ENCODE measurements at places on chromosomes 1 and 21. TPM values are rescaled to one million over a fixed set of nuclear protein-coding genes. Genes with fewer than 3 reads are reported as not detected.

Gene HPCA
- total RNA-seq = 0.32 TPM

- H3K4me1 ChIP-seq = peaks cover 4% of the 10 kb centered on the region
- H3K4me3 ChIP-seq = no peak overlapping the region
- DNase-seq = no peak
- H3K27me3 ChIP-seq = no peaks in the 10 kb centered on the region
These were observed 96.7 kb downstream of the MRPL37 start for GRCh38 chr1:54296666-54297065.

GRCh38 chr1:111878649-111879048 lies 110.8 kb downstream of the KCND3 start:
- no peaks in the 10 kb centered on the region for H3K27me3 ChIP-seq
- peaks cover 11% of the 10 kb centered on the region for H3K4me1 ChIP-seq
- no peaks in the 10 kb centered on the region for H3K36me3 ChIP-seq
- H3K27ac ChIP-seq = no peak overlapping the region
- no peak for DNase-seq

DNA sequence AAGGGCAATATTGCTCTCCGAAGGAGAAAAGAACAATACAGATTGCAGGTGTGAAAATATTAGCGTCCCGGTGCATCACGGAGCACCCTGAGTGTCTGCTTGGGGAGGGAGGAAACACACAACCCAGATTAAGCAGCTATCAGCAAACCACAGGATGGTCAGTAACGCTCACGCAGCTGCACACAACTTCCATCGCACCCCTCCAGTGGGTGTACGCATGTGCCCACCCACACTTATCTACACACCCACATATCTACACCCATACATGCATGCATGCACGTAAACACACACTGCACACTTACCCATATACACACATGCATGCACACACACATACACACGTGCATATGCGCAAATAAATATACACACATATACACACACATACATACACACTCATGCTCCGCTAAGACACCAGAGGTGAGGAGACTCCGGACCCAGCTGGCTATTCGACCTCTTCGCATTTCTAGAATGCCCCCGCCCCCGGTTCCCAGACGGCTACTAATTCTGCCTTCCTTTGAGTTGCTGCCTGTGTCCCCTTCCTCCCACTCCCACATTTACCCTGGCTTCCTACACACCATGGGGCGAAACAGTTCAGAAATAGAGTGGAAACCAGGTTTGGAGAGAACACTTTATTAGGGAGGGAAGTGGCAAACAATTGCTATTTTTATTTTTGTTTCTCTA lies 26.2 kb downstream of the ITPKB start:
- no peaks in the 10 kb centered on the region for H3K27me3 ChIP-seq
- H3K27ac ChIP-seq = peak overlapping the region; percentile 86
- no peak overlapping the region for H3K4me3 ChIP-seq
- DNase-seq = no peak
- H3K4me1 ChIP-seq = peaks cover 100% of the 10 kb centered on the region
- no peaks in the 10 kb centered on the region for H3K36me3 ChIP-seq

Data from spleen (tissue), 13 donors.